ENCODE measurements at places on chromosomes 5 and 9. TPM values are rescaled to one million over a fixed set of nuclear protein-coding genes. Genes with fewer than 3 reads are reported as not detected.

ELAVL2 gene
- total RNA-seq = not detected

SLC44A1 gene
- total RNA-seq = 35.3 TPM

DIPK1B gene
- 3.9 TPM for total RNA-seq

OR1Q1 gene
- not detected for total RNA-seq

LOX gene
- total RNA-seq = 46.3 TPM

LHX2 gene
- total RNA-seq = 0.80 TPM

BAG1 gene
- 131 TPM for total RNA-seq

HTR4 gene
- total RNA-seq = 0.16 TPM

BTNL8 gene
- total RNA-seq = 0.96 TPM

ADAMTSL1 gene
- total RNA-seq = 3.4 TPM

CERCAM gene
- 46.0 TPM for total RNA-seq

PKD2L2 gene
- total RNA-seq = not detected

AK8 gene
- total RNA-seq = 1.5 TPM

IRX1 gene
- not detected for total RNA-seq

PCDHA8 gene
- total RNA-seq = 0.19 TPM

HMCN2 gene
- total RNA-seq = 3.1 TPM

TMC1 gene
- 0.48 TPM for total RNA-seq

PTGES gene
- 14.1 TPM for total RNA-seq

TRPM3 gene
- 0.48 TPM for total RNA-seq

NOXA1 gene
- 3.2 TPM for total RNA-seq

PTPA gene
- total RNA-seq = 61.9 TPM
